Stimulated activated CD4-positive, alpha-beta T cell treated with anti-CD3 and anti-CD28 coated beads, Interleukin-15, amount 100 ng/mL, for 1 hour (primary cell): ENCODE measurements at places on chromosomes 6 and 20.

DNA sequence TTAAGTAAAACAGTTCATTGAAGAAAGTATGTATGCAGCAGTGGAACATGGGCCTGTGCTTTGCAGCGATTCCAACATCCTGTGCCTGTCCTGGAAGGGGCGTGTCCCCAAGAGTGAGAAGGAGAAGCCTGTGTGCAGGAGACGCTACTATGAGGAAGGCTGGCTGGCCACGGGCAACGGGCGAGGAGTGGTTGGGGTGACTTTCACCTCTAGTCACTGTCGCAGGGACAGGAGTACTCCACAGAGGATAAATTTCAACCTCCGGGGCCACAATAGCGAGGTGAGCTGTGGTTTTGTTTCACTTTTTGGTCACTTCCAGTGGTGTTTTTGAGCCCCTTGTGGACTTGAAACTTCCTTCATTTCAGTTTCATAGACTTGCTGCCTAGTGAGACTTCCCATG, 1.7 kb downstream of the TULP4 start:
- DNase-seq = no peak

- DNase-seq = no peak
Observed at GRCh38 chr20:44448753-44449546, 26.7 kb upstream of the TTPAL start.

DNA sequence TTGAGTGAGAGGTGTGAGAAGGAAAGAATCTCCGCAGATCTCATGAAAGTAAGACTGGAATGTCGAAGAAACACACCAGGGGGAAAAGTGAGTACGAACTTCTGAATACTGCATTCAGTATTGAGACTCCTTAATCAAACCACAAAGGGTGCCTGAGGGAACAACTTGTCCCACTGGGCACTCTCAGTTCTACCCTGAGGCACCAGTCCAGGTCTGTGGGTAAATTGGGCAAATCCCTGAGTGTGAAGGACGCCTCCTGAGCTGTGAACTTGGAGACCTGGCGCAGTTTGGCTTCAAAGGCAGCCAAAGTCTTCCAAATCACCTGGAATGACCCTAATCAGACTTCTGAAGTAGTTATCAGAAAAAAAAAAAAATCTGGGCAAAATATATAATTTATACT, 329.7 kb downstream of the BTBD9 start:
- no peak for DNase-seq

DNA sequence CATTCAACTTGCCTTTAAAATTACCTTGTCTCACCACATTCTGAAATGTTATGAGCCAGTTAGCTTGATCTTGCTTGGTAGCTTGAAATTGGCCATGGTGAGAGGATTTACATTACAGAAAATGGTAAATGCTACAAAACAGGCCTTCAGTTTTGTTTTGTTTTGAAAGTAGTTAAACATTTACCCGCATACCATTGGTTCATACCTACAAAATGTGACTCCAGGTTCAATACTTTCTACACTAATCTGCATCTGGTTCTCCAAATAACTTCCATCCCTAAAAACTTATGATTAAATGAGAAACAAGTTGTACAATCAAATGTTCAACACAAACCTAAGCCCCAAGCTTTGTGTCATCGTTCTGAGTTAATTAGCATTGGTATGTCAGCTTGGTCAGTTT, 30.5 kb upstream of the MYBL2 start:
- no peak for DNase-seq

DNA sequence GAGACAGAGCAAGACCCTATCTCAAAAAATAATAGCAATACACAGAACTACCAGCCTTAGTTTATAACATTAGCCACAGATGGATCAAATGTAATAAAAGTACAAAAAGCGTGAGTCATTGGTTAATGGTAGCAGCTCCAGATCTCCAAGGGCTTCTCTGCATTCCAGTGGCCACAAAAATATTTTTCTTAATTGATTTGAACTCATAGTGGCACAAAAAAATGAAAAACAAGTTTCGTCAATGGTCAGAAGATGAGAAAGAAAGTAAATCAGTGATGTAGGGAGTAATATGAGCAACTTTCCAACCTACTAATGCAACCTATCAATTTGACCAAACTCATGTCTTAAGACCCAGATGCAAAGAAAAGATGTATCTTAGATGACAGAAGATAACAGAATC, 79.6 kb downstream of the CEP57L1 start:
- no peak for DNase-seq

- no peak for DNase-seq
Observed at GRCh38 chr6:14735956-14736486, 509.8 kb upstream of the JARID2 start.

DNA sequence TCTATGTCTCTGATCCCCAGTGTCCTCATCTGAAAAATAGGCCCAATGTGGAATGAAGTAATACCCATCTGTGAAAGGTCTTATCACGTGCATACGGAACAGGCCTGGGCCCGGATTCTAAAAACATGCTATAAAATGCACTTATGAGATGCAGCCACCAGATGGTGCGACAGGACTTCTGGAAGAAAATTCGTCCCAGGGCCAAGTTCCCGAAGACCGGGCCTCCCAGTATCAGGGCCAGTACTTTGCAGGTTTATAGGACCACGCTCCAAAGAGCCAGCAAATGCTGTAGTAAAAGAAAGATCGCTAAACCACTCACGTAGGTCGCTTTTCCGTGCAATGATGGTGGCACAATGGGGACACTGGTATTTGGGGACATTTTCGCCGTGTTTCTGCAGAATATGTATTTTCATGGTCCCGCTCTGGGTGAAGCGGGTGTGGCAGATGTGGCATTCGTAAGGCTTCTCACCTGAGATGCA, 10.6 kb downstream of the CTCFL start:
- no peak for DNase-seq

- DNase-seq = no peak
Observed at GRCh38 chr6:111552958-111553357, 52.7 kb downstream of the TRAF3IP2 start.

DNA sequence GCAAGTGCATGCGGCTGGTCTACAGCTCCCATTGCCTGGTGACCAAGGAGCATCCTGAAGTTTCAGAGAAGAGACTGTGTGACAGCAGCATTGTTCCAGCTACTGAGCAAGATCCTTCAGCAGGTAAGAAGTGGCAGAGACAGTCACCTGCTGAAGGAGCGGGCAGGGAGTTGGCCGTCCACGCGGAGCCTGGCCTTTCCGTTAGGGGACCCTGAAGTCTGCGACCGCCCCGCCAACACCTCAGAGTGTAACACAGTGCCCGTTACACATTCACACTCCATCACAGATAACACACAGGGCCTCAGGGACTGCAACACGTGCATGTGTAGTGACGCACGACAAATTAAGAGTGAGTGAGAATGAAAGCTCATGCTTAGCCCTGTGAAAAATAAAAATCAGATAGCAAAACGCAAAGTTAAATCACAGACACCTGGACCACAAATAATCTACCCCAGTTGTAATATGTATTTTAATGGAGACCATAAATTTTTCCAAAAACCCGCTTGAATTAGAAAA, 94.2 kb downstream of the IRF4 start:
- DNase-seq = no peak

GRCh38 chr6:112253498-112253840, 898 bp downstream of the LAMA4 start:
- DNase-seq = no peak

DNA sequence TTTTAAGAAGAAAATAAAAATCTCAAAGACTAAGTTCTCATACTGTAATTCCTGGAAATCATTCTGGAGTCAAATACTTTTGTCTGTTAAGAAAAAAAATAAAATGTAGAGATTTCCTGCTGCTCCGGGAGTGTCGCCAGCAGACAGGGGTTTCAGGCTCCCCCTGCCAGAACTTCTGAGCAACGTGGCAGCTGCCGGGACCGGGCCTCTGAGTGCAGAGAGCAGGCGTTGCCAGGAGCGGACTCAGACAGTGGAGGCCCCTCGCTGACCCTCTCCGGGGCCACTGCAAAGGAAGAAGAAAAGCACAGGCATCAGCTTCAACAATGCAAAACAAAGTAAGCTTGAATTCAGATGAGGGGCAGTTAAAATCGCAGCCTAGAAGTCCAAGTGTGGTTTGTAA, 95.5 kb downstream of the THBS2 start:
- no peak for DNase-seq

DNA sequence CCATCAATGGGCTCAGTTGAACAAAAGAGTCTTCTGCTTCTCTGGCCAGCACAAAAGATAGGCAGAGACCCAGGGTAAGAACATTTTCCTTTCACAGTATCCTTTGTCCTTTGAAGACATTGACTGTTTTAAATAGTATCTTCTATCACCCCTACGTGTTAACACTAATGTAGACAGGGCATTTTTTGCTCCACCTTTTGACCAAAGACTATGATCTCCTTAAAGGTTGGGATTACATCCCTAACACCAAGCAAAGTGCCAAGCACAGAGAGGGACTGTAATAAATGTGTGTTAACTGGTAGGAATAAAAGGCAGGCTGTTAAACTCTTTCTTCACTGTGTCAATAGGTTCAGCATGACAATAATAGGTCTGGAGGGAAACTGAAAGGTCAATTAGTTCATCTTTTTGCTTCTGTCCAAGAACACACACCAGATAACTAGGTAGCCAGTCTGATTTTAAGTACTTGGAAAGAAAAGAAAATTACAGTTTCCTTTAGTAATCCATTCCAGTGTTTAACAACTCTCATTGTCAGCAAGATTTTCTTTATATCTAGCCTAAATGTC, 63.6 kb upstream of the NOX3 start:
- no peak for DNase-seq

DNA sequence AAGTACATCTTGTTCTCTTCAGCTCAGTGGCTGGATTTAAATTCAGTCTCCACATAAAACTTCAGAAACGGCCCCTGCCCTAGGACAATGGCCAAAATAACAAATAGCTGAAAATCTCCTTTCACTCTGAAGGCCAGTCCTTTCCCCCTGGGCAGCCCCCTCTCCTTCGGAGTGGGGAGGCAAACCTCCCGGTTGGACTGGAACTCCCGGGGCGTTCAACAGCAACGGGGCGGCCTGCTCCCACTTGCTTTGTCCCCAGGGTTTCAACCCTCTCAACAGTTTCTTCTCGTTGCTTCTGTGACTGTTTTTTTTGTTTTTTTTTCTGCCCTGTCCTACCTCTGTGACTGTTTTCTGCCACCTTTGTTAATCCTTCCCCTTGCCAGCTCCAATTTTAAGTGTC, 102.6 kb upstream of the DUSP22 start:
- no peak for DNase-seq

GRCh38 chr6:14743144-14743473, 502.8 kb upstream of the JARID2 start:
- DNase-seq = no peak

DNA sequence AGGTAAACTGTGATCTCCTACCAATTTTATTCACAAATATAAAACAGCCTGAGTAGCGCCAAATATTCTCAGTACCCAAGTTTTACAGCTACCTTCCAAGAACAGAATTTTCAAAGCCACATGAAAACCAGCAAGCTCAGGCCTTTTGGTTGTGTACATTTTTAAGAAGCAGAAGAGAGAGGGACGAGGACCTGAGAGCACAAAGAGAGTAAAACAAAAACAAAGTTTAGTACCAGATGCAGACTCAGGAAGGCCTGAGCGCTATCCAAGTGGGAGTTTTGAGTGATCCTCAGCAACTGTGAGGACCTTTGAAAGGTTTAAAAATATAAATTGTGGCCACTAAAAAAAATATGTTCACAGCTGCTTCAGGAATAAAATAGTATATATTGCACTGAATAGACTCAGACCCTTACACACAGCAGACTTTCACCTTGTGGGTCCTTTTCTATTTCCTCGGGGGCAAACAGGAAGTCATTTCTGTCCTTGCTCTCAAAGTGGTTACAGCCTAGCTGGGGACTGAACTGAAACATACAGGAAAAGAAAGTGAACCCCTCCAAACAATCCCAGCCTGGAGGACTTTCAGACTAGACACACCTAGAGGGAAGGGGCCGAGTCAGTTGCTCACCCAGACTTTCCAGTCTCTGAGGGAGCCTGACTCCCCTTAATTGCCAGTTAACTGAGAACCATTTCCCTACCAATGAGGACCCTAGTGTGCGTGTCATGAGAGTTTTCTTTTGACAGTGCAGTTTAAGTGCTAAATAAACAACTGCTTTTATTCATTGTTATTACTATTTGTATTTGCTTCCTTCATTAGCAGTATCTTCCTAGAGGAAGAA, 48.5 kb upstream of the NT5E start:
- DNase-seq = no peak

GRCh38 chr20:52127309-52127708, 64.3 kb downstream of the ZFP64 start:
- DNase-seq = no peak

DNA sequence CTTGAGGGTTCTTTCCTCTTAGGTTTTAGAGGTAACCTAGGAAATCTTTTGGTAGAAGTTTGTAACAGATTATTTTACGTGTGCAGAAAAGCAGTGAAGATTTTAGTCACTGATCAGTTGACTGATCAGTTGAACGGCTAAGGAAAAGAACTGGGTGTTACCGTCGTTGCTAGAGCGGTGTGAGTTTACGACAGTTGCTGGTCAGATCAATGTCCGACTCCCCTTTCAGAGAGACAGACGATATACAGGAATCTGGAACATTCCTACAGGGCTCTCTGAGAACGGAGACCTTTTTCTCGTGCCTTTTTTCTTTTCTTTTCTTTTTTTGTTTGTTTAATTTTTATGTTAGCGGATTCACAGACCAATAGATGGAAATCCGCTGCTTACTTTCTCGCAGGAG, 132.1 kb upstream of the ZNF184 start:
- DNase-seq = no peak

DNA sequence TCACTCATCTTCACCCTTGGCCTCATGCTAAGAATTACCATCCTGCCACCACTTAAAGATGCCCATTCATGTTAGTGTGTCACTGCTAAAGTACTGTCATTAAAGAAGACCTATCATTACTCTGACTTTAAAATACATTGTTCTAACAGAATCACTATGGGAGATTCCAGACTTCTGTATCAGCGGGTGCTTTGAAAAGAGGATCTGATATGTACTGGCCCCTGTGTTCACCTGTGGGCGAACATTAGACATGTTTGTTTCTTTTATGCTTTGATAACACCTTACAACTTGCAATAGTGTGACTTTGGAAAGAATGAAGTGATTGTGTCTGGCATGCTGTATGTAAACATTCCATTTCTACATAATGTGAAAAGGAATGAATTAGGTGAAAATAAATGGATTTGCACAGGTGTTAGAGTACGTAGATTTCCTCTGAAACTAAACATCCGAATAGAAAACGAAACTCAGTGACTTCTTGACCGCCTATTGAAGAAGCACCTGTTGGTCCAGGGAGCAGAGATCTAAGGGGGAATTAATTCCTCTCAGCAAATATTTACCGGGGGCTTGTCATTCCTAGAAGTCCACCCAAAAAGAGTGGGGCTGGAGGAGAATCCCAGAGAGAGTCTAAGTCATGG, 132.3 kb downstream of the CARMIL1 start:
- DNase-seq = no peak

DNA sequence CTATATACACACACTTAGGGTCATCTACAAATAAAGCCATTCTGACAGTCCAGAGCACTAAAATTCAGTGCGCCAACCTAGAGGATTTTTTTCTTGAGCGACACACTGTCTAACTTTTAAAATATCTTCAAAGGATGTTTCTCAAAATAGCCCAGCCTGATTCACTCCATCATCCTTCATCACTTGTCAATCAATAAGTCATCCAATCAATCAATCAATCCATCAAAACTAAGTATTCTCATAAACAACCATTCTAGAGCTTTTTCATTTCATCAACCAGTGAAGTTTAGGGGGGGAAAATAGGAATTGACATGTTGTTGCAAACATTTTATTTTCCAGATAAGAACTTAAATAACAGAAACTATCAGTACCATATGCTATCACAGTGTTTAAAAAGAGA, 183.2 kb downstream of the HDGFL1 start:
- no peak for DNase-seq

GRCh38 chr6:7106215-7106751, 1.5 kb upstream of the RREB1 start:
- DNase-seq = no peak
